ENCODE measurements at places on chromosomes 3 and 15.

DNA sequence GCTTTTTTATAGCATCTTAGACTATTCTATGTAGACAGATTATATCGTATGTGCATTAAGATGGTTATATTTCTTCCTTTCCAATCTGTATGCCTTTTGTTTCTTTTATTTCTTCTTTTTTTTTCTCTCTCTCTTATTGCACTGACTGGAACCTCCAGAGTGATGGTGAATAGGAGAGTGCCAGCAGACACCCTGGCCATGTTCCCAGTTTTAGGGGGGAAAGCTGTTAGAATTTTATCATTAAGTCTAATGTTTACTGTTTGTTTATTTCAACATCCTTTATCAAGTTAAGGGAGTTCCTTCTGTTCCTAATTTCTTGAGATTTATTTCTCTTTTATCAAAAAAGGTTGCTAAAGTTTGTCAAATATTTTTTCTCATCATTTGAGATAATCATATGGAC, 116.6 kb upstream of the LRTM1 start:
- no peak for DNase-seq

- DNase-seq, result no peak
Observed at GRCh38 chr15:98775498-98776230, 127.3 kb downstream of the IGF1R start.

DNA sequence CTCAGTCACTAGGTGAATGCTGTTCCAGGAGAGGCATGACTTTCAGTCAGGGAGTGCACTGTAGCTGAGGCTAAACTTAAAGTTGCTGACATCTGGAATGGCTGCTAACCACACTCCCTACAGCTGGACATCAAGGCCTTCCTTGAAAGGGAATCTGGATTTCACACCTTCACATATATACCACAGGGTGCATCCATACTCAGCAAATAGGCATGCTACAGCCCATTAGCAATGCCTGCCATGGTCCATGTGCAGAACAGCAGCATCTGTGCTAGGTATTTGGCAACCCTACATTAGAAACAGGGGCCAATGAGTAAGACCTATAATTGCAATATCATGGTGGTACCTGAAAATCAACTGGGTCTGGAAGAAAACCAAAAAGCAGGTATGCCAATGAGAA, 74.8 kb downstream of the SNTN start:
- no peak for DNase-seq

GRCh38 chr3:57777774-57778173, 21.7 kb downstream of the SLMAP start:
- DNase-seq, result no peak

DNA sequence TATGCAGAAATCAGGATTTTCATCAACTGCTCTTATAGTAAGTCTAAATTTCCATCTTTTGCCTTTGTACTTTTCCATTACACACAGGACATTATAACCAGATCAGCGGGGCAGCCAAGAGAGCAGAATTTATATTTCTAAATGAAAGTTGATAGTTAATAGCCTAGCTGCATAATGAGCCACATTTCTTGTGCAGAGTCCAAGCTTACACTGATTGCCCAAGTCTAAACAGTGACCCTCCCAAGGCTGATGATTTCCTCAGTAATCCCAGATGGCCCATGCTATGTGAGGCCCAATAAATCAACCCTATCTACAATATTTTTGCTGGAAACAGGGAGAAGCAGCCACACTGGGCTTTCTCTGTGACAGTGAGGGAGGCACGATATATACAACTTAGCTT, 475.8 kb upstream of the KCNMB2 start:
- no peak for DNase-seq

DNA sequence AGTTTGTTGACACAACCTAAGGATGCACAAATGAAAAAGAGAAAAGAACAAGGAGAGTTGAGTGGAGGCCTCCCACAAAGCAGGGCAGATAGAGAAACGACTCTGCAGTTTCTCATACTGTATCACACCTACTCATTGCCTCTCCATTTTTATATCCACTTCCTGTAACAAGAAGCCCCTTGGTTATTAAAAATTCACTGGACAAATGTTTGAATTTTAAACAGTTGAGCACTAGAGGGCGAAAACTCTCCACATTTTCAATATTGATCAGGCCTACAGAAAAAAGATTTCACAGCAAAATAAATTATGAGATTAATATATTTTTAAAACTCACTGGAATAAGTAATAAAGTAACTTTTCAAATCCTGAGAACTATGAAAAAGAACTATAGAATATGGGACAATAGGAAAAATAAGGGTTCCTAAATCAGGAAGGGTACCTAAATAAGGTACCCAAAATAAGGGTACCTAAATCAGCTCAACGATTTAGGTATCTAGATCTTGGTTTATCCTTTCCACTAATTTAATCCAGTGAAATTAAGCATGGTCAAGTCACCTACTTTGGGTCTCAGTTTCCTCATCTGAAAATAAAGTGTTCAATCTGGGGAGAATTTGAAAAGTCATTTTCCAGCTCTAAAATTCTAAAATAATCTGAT, 47.0 kb upstream of the PPIB start:
- no peak for DNase-seq

DNA sequence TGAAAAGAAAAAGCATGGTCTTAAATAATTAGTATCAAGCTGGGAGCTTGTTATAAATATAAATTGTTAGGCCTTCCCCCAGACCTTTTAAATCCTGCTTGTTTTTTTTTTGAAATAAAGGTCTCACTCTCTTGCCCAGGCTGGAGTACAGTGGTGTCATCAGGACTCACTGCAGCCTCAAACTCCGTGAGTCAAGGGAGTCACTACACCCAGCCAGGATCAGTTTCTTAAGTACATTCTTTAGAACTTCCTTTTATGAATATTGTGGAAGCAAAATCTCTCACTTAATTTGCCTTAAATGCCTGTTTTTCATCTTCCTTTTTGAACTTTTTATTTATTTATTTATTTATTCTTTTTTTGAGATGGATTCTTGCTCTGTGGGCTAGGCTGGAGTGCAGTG, 20.8 kb upstream of the DENND4A start:
- DNase-seq, result no peak

DNA sequence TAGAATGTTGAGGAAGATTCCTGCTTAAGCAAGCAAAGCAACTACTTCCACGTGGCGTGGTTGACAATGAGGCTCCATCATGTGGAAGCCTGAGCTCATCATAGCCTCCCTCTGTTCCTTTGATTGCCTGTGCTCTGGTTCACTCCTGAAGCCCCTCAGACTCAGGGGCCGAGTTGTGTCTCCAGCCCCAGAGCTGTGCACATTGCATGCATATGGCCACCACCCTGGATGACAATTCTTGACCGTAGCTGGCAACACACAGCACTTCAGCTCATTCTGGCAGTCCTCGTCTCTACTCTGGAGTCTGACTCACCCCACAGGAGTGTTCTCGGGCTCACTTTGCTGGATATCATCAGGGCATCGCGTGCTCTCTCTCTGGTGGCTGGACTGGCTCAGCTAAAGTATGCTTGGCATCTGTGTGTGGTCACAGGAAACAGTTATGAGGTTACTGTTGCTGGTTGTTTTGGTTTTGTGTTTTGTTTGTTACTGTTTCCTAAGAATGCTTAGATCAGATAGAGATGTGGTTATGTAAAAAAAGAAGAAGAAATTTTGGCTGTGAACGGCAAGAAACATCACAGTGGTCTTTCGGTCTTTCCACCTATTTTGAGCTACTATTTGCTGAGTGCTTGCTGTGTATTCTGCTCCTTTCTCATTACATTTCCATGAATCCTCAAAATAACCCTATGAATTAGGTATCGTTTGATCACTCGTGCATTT, 41.6 kb upstream of the MRPS22 start:
- DNase-seq, result no peak

DNA sequence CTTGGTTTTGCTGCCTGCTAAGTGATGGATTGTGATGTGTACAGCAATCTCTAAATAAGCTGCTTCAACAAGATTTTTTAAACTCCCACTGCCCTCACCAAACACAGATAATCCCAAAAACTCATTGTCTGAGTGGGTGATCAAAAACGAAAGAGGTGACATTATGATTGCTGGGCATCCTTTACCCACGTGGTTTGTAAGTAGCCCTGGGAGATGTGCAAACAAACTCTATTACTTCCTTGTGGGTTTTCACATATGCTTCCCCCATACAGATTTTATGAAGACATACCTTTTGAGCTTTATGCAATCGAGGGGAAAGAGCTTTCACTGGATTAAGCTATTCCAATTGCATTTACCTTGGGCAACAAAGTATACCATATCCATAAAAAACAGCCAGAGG, 1000.4 kb downstream of the FHIT start:
- no peak for DNase-seq

GRCh38 chr3:152309535-152310307, 41.0 kb downstream of the MBNL1 start:
- DNase-seq, result no peak

GRCh38 chr3:127691489-127691888, 18.7 kb downstream of the ABTB1 start:
- DNase-seq, result no peak

GRCh38 chr3:29436612-29437323, 155.9 kb downstream of the RBMS3 start:
- no peak for DNase-seq

DNA sequence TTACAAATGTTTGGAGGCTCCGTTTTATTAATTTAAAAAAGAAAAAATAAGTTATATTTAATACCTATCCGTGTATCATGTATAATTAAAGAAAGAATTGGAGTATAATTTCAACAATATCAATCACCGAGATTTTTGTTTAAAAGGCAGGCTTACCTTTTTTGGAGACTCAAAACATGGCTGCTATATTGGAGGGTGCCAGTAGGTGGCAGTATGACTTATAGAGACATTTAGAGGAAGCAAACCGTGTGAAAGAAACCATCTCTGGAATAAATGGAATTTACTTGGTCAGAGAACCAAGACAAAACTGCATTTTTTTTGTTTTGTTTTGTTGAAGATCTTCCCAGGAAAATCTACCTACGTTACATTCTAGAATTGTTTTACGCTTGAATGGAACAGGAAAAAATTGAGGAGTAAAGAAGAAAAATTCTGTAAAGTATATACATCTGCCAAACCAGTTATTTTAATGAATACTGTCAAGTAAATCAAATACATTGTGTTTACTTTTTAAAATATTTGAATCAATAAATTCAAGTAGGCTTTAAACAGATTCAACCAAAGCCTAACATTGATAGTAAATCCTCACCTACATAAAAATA, 802.6 kb upstream of the ALCAM start:
- DNase-seq, result no peak

GRCh38 chr15:90039996-90040395, 38.9 kb downstream of the ZNF710 start:
- no peak for DNase-seq

GRCh38 chr15:34964277-34964676, 5.3 kb downstream of the AQR start:
- no peak for DNase-seq

- no peak for DNase-seq
Observed at GRCh38 chr3:177474652-177475355, 277.5 kb upstream of the TBL1XR1 start.

DNA sequence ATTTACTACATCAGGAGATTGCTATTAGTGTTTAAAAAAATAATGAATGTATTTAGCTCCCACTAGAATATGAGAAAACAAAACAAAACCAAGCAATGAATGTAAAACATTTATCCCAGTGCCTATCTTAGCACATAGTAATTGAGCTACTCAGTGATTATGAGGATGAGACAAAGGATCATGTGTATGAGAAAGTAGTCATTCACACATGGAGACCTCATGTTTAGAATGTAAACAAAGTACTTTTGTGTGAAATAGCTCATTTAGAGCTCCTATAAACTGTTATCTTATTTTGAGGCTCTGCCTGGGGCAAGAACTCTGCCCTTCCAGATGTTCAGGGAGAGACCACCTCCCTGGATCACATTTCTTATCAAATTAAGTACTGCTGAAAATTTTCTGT, 236.8 kb downstream of the LRRN1 start:
- no peak for DNase-seq

DNA sequence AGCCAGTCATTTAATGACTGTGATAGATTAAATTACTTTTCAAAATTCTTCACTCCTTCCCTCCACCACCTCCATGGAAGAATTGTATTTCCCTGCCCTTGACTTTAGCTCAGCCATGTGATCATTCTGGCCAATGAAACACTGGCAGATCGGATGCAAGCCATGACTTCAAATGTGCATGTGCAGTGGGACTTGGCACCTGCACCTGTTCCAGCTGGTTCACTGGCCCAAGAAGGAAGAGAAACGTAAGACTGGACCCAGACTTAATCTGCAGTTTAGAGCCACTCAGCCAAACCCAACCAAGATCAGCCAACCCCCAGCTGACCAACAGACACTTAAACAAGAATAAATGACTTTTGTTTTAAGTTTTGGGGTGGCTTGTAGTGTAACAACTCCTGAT, 11.8 kb downstream of the DPH3 start:
- DNase-seq, result no peak

DNA sequence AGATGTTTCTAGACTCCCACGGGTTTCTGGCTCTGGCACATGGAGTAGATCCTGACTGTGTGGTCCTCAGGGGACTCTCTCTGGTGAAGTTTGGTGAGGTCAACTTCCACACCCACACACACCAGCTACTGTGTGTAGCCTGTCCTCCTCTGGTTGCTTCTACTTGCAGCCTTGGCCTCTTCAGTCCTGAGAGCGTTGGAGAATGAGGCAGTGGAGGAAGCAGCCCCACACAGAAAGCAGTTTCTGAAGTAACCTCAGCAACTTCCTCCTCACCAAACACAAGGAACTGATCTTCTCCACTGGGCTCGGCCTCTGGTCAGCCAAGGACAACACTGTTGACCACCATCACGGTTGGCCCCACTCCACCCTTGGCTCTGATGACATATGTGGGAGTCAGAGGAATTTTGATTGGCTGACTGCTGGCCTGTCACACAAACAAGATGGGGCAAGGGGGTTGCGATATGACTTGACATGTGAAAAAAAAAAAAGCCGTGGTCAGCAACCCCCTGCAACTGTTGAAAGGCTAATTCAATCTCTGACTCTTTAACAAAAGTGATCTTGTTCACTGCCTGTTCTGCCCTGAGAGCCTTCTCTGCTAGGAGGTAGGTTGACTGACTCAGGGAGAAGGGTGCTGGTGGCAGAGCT, 19.6 kb downstream of the CD86 start:
- no peak for DNase-seq

- DNase-seq, result no peak
Observed at GRCh38 chr3:23809840-23810342, 4.1 kb downstream of the UBE2E1 start.
